ENCODE measurements at places on chromosomes 5 and 9.

DNA sequence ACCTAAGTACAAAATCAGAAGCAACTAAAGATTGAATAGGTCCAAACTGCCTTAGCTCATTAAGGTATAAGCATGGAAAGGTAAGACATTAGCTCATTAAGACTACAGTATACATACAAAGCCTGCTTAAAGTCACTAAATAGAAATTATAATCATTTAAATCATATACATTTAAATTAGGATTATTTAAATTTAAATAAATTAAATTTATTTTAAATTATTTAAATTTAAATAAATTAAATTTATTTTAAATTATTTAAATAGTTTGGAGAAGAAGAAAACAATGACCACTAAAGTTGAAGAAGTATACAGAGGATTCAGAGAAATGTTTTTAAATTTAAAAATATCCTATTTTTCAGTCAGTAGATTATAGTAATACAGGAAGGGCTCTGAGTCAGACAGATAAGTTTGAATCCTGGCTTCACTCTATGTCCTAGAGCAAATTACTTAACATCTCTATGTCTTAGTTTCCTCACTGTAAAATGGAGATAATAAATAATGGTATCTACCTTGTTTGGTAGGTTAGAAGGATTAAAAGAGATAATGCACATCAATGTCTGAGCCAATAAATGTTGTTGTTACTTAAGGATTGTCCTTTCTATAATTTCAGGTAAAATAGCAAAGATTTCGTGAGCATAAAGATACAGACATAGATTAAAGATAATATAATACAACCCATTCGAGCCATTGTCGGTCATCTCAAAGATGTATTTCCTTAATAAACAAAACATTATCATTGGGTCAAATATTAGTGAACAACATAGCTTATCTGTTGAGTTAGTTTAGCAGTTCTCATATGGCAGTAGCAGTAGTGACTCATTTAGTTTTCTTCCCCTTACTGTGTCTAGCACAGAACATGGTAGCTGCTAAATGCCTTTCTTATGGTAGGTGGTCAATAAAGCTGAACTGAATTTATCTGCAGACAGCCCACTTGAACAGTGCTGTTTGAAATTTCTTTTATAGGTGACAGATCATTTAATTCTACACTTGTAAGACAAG, 100.6 kb downstream of the KIAA0825 start:
- no peak for DNase-seq

GRCh38 chr5:139061274-139061673, 136.9 kb downstream of the SIL1 start:
- DNase-seq, result no peak

- DNase-seq, result no peak
These were observed 693.2 kb upstream of the CHD1 start for GRCh38 chr5:99621772-99622681.

GRCh38 chr9:86974421-86974820, 27.1 kb upstream of the GAS1 start:
- DNase-seq, result no peak

- DNase-seq, result no peak
These were observed 136.4 kb downstream of the SEMA5A start for GRCh38 chr5:9409413-9409960.

DNA sequence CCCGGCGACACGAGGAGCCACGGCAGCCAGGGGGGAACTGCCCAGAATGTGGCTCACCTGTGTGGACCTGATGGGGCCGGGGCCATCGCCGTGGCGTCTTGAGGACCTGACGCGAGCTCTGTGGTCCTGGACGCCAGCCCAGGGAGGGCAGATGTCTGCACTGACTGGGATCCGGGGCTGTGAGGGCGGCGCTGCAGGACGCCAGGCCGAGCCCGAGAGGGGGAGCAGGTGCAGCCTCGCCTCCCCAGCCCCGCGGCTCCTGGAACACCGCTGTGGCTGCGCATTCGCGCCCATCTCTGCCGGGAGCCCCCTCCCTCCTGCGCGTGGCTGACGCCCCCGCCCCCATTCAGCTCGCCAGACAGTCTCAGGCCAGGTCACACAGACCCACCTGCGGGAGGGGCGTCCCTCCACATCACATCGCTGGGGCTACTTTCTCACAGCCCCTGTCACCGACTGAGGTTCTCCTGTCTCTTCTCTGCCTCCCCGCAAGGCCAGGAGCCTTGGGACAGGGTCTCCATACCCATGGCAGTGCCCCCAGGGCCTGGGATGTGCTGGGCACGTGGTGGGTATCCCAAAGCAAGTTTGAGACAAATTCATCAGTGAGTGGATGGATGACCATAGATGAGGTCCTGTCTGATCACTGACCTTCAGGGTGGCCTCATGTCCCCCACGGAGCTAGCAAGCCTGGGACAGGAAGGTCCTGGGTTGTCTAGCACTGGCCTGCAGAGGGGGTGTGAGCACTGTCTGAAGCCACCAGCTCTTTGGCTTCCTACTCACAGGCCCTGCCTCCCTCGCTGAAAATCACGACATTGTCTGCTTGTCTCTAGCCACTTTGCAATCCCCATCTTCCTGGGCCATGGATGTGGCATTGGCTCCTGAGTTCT, 47.3 kb downstream of the RASGEF1C start:
- no peak for DNase-seq

DNA sequence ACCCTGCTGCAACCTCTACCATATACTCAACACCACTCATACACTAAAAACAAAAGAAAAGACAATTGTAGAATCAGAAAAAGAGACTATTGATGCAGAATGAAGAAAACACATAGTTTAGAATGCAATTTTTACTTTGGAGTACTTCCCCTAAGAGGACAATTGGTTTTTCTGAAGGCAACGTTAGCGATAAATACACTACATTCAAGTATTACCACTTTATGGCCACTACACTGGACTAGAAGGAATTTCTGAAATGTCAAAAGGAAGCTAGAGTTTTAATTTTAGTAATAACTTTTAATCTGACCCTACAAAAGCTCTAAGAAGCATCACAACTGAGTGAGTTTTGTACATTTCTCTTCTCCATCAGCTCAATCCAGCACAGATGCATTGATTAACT, 24.7 kb downstream of the PUM3 start:
- no peak for DNase-seq

DNA sequence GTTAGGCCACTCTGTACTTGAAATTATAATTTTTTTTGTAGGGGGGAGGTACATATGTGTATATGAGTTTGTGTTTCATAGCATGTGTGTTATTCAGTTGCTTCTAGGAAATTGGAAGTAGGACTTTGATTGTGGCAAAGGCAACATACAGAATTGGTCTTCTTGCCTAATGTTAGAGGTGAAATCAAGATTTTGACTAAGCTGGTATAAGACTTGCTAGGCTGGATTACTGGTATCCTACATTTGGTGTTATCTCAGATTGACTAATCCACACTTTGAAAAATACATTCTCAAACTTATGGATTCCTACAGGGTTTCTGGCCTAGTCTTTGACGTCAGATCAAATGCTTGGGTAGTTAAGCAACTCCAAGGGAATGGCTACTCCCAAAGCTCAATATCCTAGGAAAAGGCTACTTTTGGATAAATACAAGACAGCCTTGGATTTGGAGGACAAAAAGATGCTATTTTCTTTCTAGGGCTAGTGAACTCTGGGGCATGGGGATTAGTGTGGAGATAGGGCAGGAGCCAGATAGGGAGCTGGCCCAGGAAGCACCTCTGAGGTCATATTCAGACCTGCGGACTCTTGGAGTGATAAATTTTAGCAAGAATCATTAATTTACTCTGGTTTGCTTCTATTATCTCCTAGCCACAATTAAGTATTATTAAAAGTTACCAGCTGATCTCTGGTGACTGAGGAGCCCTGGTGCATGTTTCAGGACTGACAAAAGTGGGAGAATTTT, 144.0 kb upstream of the RPS23 start:
- DNase-seq, result no peak

DNA sequence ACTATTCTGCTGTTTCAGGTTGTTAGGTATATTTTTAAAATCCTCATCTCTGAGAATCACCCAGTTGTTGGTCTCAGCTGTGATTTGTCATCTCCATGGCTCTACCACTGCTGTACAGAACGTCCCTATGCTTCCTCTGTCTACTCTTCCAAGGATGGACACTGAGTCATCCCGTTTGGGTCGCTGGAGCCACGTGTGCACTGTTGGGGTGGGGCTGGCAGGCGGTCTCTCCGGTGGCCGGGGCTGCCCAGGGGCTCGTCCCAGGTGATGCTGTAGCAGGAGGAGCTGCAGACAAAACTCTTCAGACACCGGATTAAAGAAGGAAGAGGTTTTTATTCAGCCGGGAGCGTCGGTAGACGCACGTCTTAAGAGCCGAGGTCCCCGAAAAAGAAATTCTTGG, 16.9 kb downstream of the LCN9 start:
- DNase-seq, result no peak
